ENCODE measurements at places on chromosomes 5 and 9.
A peak's percentile ranks its signal among the peaks of the same experiment; 100 is the strongest.

- no peak for DNase-seq
Observed at GRCh38 chr5:103283120-103283519, 24.6 kb downstream of the MACIR start.

GRCh38 chr9:25814023-25814422, 135.8 kb upstream of the TUSC1 start:
- no peak for DNase-seq

- DNase-seq, result no peak
Observed at GRCh38 chr5:87390075-87390474, 22.7 kb downstream of the CCNH start.

GRCh38 chr9:127568971-127569885, 42.8 kb upstream of the STXBP1 start:
- DNase-seq, result peak; percentile 69

GRCh38 chr9:19173598-19174125, 46.4 kb upstream of the PLIN2 start:
- DNase-seq, result no peak

GRCh38 chr5:149942199-149942598, 2.4 kb downstream of the PDE6A start:
- DNase-seq, result no peak

DNA sequence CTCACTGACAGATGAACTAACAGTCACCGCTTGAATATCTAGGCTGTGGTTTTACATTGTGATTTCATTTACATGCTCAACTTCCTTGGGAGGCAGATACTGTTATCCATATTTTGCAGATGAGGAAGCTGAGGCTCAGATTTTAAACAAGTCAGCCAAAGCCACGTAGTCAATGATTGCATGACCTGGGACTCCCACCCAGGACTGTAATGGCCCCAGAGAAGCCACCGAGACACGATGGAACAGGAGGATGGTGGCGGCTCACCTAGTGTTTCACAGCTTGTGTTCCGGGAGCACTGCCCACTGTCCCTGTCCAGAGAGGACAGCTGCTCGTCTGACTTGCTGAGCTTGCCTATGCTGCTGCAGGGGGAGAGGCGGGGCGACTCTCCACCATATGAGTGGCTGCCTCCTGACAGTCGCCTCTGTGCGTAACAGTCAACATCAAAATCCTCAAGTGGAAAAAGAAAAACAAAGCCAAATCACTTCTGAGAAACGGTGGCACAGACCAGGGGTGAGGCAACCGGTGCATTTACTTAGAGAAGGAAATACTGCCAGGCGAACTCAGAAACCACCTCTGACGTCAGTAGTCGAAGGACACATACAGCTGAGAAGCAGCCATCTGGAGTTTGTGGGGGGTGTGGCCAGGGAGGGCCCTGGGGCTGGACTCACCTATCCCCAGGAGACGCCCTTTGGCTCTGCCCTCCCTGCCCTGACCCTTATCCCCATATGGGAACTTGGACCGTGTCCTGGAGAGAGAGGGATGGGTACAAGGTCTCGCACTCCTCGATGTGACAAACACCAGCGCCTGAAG, 82.5 kb downstream of the PRRT1B start:
- peak; percentile 54 for DNase-seq

DNA sequence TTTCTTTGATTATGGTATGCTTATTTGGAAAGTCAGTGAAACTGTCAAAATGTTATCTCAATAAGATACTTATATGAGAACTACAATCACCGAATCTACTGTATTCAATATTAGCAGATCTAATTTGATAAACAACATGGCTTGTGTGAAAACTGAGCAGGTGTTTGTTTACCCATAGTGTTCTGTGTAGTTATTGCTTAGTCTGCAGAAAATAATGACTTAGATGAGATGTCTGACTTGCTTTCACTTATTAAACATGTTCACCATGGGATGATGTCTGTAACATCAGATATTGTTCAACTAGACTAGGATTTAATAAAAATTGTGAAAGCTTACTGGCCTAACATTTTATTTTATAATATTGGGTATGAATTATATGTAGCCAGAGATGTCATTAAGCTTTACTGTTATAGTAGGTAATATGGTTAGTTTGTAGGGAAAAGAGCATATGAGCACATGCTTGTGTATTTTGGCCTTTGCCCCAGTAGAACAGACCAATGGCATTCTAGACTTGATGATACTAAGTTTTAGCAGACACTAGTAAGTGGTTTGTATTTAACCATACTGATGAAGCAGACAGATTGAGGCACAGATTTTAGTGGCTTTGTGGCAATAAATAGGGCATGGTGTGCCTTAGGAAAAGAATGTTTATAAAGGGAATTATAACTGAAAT, 16.4 kb downstream of the SUB1 start:
- no peak for DNase-seq

- no peak for DNase-seq
Observed at GRCh38 chr9:37575511-37575914, 667 bp downstream of the FBXO10 start.

GRCh38 chr5:169160405-169160901, 140.5 kb downstream of the SLIT3 start:
- no peak for DNase-seq

GRCh38 chr9:98933185-98933584, 10.5 kb upstream of the COL15A1 start:
- DNase-seq, result no peak

DNA sequence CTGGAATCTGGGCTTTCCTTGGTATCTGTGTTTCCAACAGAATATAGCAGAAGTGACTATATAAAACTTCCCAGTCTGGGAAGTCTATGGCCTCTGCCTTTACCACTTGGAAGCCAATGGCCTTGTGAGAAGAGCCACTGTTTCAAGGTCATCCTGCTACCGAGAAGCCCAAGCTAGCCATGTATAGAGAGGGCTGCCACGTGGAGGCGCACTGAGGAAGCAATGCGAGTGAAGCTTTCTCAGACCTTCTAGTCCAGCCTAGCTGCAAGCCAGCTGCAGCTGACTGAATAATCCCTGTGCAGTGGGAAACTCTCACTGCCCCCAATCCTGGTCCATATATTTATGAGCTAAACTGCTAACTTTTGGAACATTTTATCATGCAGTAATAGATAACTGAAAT, 661.8 kb upstream of the RIOK2 start:
- DNase-seq, result no peak

GRCh38 chr9:89458768-89459496, 39.0 kb downstream of the SEMA4D start:
- no peak for DNase-seq

DNA sequence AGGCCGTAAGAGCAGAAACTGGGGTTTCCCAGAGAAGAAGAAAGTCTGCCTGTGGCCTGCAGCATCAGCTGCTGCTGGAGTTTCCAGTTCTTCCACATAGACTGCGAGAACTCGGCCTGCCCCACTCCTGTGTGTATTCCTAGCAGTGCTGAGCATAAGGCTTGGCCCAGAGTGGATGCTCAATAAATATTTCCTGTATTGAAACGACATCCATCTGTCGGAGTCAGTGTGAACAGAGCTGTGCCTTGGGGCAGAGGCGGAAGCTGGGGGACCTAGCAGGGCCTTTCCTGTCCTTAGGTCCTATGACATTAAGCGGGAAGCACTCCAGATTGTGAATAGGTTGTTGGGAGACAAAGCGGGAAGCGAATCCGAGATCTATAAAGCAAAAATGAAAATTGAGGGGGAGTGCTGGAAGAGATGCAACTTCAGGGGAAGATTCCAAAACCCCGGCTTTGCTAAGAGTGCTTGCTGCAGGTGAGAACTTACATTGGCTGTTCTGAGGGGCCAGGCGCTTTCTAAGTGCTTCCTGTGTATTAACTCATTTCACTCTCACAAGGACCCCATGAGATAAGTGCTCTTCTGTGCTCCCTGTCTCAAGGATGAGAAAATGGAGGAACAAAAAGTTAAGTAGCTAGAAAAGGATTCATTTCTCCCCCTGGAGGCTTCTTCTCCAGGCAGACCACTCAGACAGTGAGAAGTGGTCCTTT, 76.1 kb upstream of the CXCL14 start:
- DNase-seq, result no peak

DNA sequence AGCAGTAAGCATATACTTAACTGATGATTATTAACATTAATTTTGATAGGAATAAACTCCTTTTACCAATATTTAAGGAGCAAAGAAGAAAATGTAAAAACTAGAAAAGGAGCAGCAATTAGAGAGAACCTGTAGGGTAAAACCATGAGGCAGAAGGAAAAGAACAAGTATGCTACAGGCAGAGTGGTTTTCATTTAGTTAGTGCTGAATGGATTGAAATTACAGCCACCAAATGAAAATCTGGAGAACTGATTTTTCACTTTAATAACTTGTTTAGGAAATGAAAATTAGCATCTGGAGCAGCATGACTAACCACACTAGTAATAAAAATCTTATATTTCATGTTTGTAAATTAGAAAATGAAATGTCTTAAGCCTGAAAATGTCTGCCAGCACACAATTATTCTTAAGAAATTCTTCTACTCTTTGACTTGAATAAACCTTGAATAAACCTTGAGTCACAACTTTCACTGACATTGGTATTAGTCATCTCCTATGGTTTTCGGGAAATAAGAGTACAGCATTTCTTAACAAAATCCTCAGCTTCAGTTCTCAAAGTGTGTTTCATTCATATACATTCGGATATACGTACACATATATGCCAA, 1504.9 kb upstream of the C9orf72 start:
- no peak for DNase-seq

DNA sequence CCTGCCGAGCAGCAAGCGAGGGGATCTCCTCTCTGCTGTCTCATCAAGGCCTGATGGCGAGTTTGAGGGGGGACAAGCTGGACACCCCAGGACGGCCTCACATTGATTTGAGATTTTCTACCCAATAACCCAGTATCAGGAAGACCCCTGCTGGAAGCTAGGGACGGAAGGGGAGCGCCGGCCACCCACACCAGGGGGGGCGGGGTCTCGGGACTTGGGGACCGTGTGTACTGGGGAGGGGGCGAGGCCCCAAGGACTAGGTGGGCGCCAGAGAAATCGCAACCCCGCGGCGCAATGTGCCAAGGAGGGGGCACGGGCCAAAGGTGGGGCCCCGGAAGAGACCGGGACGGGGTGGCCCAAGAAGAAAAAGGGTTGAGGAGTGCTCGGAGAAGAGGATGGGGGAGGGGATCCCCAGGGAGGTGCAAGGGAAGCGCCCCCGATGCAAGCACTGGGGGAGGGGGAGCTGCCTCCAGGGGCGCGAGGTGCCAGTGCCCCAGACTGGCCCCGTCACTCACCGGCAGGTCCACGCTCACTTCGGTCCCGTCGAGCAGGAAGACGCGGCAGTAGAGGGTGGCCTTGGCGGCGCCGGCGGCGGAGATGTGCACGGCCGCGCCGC, 1.1 kb downstream of the EPB41L4B start:
- DNase-seq, result no peak

- no peak for DNase-seq
Observed at GRCh38 chr5:154191467-154192261, 1.1 kb downstream of the GALNT10 start.

DNA sequence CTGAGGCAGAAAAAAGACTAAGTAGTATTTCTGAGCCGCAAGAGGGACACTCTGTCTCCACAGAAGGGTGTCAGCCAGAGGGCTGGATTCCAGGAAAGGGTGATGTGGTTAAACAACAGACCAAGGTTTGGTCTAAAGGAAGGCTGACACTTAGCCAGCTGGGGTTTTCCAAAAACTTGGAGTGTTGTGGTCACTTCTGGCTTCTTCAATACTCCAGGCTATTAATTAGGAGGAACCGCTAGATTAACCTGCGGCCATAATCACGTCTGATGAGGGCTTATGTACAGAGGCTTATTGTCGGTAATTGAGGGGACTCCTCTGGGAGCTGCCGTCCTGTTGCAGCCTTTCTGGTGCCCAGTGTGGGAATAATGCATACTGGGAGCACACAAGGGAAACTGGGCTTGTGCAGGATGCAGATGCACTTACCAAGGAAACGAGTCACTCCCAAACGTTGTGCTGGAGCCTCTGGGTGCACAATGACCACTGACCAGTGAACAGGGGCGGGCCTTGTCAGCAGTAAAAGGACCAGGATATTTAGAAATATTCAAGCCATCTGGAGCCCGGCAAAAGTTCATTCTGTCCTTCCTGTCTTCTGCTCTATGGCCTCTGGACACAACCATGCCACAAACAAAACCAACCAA, 70.2 kb upstream of the TUT7 start:
- DNase-seq, result no peak

DNA sequence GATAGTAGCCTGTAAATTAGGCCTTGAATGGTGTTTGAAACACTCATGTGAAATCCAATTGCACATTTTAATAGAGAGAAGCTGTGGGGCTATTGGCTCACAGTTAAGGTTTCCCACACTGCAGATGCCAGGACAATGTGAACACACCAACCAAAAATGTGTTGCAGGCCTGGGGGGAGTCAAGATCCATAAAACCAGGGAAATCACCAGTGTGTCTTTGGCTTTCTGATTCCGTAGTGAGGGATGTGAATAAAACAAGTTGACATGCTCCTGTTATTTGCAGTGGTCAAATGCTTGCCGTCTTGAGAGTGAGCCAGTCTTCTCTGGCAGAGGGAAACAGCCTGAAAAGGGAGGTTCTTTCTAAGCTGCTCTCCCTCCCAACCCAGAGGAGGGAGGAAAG, 79.0 kb downstream of the ZNF462 start:
- no peak for DNase-seq

- no peak for DNase-seq
Observed at GRCh38 chr5:43646992-43647391, 44.0 kb downstream of the NNT start.

- no peak for DNase-seq
Observed at GRCh38 chr5:78744951-78745534, 96.5 kb upstream of the LHFPL2 start.

DNA sequence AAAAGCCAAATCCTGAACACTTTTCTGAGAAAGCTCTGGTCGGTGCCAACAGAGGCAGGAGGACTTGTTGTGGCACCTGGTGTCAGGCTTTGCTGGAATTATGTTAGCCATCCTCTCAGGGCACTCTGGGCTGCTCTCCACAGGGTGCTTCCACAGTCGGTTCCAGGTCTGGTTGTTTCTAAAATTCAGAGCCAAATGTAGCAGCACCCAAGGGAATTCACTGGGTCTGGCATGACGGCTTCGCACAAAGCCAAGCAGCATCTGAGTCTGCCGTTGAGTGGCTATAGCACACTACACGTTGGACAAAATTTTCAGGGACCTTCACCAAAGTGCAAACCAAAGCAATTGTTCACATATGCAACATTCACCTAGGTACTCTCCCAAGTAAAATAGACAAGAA, 110.2 kb downstream of the PJA2 start:
- DNase-seq, result no peak

- DNase-seq, result peak; percentile 71
Observed at GRCh38 chr5:132385326-132386105, 16.0 kb downstream of the SLC22A5 start.

- DNase-seq, result no peak
Observed at GRCh38 chr5:132056610-132057497, 3.6 kb upstream of the IL3 start.

GRCh38 chr5:158324236-158324635, 465.3 kb upstream of the CLINT1 start:
- DNase-seq, result no peak

GRCh38 chr5:152990649-152991048, 499.8 kb upstream of the GRIA1 start:
- no peak for DNase-seq

GRCh38 chr5:177276886-177277285, 26.6 kb downstream of the RAB24 start:
- DNase-seq, result no peak

GRCh38 chr9:89781838-89782540, 177.2 kb downstream of the GADD45G start:
- peak; percentile 19 for DNase-seq

- no peak for DNase-seq
Observed at GRCh38 chr9:126617003-126617822, 3.5 kb downstream of the LMX1B start.

- DNase-seq, result no peak
Observed at GRCh38 chr5:73032635-73033034, 76.8 kb downstream of the FCHO2 start.

All from stimulated activated CD4-positive, alpha-beta T cell treated with anti-CD3 and anti-CD28 coated beads, Interleukin-1b, Interleukin-23, amount 100 ng/mL, for 48 hours (primary cell).